ENCODE measurements at places on chromosomes 6 and 20.

GRCh38 chr6:34249469-34250261 lies 859 bp upstream of the SMIM29 start:
- no peak for DNase-seq

GRCh38 chr6:87407561-87407900 lies 241 bp upstream of the CFAP206 start:
- no peak for DNase-seq

GRCh38 chr6:140364916-140365315 lies 990.5 kb upstream of the CITED2 start:
- no peak for DNase-seq

GRCh38 chr6:46287681-46288080 lies 116.9 kb upstream of the ENPP5 start:
- no peak for DNase-seq
